D721Med (cell line): ENCODE measurements at places on chromosomes 11 and 22.

DNA sequence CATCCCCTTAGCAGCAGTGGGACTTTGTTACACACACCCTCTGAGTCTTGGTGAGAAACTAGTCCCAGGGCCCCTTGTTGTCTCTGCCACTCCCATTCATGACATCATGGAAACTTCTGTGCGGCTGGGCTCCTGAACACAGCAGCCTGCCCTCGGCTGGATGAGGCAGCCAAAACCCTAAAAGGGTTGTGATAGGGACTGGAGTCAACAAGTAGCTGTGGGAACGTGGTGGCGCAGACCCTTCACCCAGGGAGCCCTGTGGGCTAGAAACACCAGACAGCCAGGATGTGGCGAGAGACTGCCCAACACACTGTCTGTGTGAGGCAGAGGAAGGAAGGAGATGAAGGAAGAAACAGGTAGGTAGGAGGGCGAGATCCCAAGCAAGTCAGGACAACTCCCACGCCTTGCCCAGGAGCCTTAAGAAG is 3.9 kb downstream of the CD3D start:
- no peak for DNase-seq

GRCh38 chr11:60390419-60390818 is 5.8 kb upstream of the MS4A14 start:
- DNase-seq, result no peak

DNA sequence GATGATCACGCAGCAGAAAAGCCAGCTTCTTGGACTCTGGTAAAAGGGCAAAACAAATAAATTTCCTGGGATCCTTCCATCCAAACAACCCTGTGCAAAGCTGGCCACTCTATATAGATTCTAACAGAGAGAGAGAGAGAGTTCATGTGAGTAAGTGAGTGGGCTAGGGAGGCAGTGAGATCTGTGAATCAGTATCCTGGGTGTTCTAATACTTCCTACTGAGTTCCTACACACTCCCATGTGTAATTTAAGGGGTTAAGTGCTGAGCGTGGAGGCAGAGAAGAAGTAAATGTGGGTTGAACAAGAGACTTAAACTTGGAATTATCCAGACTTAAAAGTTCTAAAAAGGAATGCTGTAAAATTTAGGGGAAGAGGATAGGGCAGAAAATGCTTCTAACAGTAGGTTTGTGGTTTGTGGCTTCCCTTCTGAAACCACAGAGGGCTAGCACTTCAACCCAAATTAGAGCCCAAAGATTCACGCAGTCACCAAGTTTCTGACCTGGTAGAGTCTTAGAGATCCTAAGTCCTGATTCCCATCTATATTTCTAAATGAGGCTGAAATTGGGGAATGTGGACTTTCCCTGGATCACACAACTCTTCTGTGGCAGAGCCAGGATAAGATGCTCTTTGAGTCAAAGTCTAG is 413.9 kb downstream of the TENM4 start:
- no peak for DNase-seq

DNA sequence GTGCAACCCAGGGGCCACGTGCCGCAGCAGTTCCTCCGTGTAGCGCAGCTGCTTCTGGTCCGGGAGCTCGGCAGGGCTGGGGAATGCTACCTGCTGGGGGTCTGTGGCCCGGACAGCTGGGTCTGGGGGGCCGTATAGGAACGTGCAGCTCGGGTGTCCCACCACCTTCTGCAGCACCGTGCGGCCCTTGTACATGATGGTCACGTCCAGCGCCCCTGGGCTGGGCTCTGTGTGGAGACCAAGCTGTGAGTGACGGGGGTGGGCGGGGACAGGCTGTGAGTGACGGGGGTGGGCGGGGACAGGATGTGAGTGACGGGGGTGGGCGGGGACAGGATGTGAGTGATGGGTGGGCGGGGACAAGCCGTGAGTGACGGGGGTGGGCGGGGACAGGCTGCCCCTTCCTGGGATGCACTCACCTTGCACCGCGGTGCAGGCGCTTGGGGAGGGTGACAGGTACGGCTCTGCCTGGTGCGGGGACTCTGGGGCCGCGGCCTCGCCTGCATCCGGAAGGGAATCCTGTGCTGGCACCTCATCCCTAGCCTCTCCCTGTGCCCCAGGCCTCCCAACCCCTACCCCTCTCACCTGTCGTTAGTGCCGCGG is 2.3 kb downstream of the IRF7 start:
- peak; percentile 32 for DNase-seq

DNA sequence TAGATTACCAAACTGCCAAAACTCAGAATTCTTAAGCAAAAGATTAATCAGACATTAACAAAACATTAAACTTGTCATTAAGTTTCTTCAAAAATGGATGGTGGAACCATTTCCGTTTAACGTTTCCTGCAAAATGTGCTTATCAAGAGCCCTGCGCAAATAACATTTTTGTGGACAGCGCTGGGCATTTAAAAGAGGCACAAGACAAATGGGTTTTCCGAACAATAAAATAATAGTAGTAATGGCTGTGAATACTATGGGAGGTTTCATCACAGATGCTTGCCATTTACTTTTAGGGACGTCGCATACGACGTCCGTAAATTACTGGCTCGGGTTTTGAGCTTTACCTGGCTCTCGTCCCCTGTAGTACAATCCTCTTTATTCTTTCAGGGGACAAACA is 1.1 kb downstream of the NPAT start:
- no peak for DNase-seq

DNA sequence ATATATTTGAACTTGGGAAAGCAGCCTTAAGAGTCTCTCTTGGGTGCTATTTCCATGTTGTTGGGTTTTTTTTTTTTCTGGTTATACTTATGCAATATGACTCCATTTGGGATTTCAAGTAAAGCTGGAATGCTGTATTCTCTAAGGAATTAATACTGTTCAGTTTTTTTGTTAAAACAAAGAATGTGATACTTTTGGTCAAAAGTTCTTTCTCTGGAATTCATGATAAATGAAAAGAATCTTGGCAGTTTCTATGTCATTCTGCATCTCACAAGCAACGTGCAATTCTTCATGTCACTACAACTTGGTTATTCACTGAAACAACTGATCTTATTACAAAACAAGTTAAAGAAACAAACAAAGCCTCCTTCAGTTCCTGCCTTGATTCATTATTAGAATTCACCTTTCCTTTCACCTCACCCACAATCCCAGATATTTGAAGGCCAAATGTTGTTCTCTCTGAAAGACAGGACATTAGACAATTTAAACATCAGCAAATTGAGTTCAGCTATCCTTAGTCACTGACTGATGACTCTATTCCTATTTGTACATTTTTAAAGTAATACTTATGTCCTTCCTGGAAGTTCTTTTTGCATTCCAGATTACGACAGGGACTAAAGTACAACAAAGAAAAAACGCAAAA is 176.2 kb downstream of the SBF2 start:
- DNase-seq, result no peak

GRCh38 chr11:127143251-127143650 is 142.7 kb upstream of the KIRREL3 start:
- DNase-seq, result no peak

DNA sequence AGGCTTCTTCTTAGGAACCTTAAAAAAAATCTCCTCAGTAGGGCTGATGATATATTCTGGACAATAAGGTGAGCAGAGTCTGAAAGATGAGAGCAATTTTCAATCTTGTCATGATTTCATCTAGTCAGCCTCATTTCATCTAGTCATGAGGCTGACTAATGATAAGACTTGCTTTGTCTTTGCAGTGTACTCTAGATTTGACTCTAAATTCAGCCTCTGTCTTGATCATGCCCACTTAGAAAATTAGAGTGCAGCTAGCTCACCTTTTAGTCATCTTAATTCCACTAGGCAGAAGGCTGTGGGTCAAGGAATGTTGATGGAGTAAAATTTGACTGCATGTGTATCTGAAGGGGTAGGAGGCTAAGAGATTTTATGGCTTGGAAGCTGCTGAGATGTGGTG is 5.5 kb downstream of the EHF start:
- no peak for DNase-seq

DNA sequence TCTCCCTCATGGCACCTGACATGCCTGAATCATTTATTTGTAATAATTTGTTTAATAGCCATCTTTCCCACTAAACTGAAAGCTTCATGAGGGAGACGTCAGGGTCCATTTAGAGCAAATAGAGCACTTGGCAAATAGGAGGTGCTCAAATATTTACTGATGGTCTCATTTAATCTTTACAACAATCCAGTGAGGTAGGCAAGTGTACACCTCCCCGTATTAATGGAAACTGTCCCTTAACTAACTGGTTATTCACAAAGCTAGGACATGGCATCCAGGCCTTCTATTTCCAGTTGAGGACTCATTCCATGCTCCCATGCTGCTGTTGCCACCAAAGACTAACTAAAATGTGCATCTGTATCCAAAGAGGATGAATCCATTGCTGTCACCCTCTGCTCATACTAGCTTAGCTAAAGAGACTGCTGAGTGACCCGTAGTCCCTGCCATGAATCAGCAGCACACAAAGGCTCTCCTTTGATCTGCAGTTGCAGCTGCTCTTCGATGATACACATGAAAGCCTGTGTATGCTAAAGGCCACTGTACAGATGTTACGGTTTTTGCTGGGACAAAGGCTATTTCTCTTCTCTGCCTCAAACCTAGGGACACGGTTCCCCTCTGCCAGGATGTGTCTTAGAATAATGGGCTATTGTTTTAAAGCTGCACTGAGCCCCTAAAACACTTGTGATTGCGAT is 82.6 kb downstream of the RAB30 start:
- DNase-seq, result no peak

- DNase-seq, result no peak
Measured at GRCh38 chr22:45211848-45212247, 28.8 kb downstream of the KIAA0930 start.

GRCh38 chr11:17696741-17697140 is 22.6 kb upstream of the MYOD1 start:
- no peak for DNase-seq

- DNase-seq, result no peak
Measured at GRCh38 chr11:57395905-57396623, 5.6 kb upstream of the PRG2 start.

DNA sequence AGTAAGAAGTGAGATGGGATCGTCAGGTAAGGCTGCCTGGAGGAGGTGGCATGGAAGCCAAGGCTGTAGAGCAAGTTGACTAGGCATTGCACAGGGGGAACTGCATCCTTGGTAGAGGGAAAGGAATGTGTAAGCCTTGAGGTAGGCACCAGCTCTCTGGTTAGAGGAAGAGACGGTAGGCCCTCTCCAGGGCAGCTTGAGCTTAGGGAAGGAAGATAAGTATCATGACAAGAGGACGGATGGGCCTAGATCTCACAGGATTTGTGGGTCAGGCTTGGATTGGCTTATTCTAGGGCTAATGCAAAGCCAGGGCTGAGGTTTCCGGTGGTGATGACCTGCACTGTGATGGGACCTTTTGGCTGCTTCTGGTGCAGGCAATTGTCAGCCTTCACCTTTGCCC is 1035.8 kb downstream of the TBC1D22A start:
- DNase-seq, result no peak

DNA sequence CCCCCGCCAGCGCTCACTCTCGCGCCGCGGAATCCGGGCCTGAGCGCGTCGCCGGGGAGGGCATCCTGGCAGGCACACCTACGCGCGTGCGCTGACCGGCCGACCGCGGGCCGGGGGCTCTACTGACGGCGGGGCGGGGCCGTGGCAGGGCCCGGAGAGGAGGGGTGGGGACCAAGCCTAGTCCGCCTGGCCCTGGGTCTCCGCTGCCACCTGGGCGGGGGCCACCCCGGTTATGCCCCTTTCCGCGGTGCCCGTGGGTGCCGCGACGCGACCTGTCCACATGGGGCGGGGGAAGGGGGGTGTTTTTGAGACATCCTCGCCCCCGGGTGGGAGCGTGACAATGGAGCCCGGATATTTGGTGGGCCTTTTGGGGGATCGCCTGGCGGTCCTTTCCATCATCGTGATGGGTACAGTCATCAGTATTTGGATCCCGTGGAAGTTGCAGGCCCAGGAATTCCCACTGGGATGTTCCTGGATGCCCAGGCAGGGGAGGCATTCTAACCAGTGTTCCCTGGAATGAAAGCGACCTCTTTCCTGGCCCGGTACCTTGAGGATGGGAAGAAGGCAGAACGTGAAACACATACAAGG is 2.2 kb downstream of the NCAM1 start:
- no peak for DNase-seq

DNA sequence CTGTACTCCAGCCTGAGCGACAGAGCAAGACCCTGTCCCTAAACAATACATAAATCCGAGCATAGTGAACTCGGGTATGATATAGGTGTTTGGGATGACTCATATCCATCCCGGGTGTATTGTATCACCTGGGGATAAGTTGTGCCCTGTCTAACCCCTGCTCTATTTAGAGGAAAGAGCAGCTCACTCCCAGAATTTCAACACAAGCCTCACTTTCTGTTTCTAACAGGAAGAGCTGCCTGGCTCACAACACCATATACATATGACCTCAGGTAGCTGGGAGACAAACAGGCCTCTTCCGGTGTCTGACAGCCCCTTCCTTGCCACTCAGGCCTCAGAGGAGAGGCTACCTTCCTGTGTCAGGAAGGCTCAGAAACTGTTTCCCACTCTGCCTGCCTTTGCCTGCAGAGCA is 9.9 kb upstream of the MICALL1 start:
- DNase-seq, result no peak

GRCh38 chr11:10091314-10092045 is 202.5 kb downstream of the SBF2 start:
- no peak for DNase-seq

DNA sequence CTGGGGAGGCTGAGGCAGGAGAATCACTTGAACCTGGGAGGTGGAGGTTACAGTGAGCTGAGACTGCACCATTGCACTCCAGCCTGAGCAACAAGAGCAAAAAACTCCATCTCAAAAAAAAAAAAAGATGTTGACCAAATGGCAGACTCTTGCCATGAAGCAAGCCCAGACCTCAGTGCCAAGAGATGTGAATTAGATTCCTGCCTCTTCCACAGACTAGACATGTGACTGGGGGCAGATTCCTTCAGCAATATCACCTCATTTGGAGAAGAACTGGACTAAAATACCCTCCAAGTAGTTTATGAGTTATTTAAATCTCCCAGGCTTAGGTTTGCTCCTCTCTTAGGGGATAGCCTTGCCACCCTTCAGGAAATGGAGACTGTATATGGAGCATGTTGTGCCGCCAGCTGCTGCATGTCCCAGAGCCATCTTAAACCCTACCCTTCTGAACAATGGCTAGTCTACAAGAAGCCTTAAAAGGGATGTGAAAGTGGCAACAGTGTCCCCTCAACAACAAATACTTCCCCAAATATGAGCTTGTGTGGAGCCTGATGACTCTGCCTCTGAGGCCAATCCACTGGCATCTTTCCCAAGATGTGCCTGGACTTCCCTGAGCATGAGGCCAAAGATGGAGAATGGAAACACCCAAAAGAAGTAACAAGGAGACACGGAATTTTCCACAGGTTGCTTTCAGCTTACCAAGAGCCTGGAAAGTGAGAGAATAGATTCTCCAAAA is 763 bp upstream of the MS4A7 start:
- no peak for DNase-seq

DNA sequence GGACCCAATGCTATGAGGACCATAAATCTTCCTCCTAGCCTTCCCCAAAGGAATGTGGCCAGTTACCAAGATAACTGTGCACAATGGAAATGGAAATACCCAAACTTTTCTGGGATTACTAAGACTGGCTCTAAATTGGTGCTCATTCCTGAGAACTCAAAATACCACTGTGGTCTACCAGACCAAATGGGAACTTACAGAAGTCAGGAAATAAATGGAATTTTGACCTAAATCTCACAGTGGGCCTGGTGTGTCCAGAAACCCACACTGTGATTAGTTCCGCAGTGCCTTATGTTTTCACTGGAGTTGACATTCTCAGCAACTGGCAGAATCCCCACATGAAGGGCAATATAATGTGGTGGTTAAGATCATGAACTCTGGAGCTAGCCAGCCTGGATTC is 99.4 kb upstream of the ZC3H12C start:
- no peak for DNase-seq
